Purkinje cell (primary cell): ENCODE measurements at places on chromosomes 12 and 14. TPM values are rescaled to one million over a fixed set of nuclear protein-coding genes. Genes with fewer than 3 reads are reported as not detected.

BDKRB2 gene
- not detected in 2 replicates for polyA plus RNA-seq

GALNT4 gene
- 0.08 and 0.50 TPM in 2 replicates for polyA plus RNA-seq

FOXN4 gene
- polyA plus RNA-seq: 0.40 TPM in 1 of 2 replicates, not detected in the other

PRR13 gene
- polyA plus RNA-seq: 89.8 and 98.6 TPM in 2 replicates

TSPAN19 gene
- polyA plus RNA-seq: 5.3 and 9.8 TPM in 2 replicates

ACVRL1 gene
- not detected in 2 replicates for polyA plus RNA-seq

RND1 gene
- polyA plus RNA-seq: 1.6 and 3.0 TPM in 2 replicates

GPR135 gene
- 0.69 and 2.2 TPM in 2 replicates for polyA plus RNA-seq

AGAP2 gene
- 0.48 and 1.8 TPM in 2 replicates for polyA plus RNA-seq

DYNLL1 gene
- 1,021 and 1,881 TPM in 2 replicates for polyA plus RNA-seq

ZFYVE1 gene
- 3.9 and 4.8 TPM in 2 replicates for polyA plus RNA-seq

ADGRD1 gene
- polyA plus RNA-seq: 12.0 and 15.4 TPM in 2 replicates

OR10G3 gene
- polyA plus RNA-seq: not detected in 2 replicates

ACOT2 gene
- 24.2 and 26.4 TPM in 2 replicates for polyA plus RNA-seq

ACOT4 gene
- 0.13 and 0.83 TPM in 2 replicates for polyA plus RNA-seq

C14orf39 gene
- not detected in 2 replicates for polyA plus RNA-seq

RAB2B gene
- 19.2 and 34.4 TPM in 2 replicates for polyA plus RNA-seq

ZC3H14 gene
- 45.2 and 53.3 TPM in 2 replicates for polyA plus RNA-seq

ANKS1B gene
- 104 and 116 TPM in 2 replicates for polyA plus RNA-seq

SDR9C7 gene
- 0.54 TPM in 1 of 2 replicates, not detected in the other for polyA plus RNA-seq

DDX23 gene
- 7.4 and 11.5 TPM in 2 replicates for polyA plus RNA-seq

NPAS3 gene
- polyA plus RNA-seq: 14.6 and 15.9 TPM in 2 replicates

OTX2 gene
- polyA plus RNA-seq: not detected in 2 replicates

ALDH2 gene
- polyA plus RNA-seq: 31.5 and 43.6 TPM in 2 replicates

PRB2 gene
- not detected in 2 replicates for polyA plus RNA-seq

CLEC4E gene
- polyA plus RNA-seq: not detected in 2 replicates

FAM186B gene
- 0.24 TPM in 1 of 2 replicates, not detected in the other for polyA plus RNA-seq

CCDC63 gene
- not detected in 2 replicates for polyA plus RNA-seq

GALNT6 gene
- not detected in 2 replicates for polyA plus RNA-seq

FAM181A gene
- not detected in 2 replicates for polyA plus RNA-seq

IAPP gene
- not detected in 2 replicates for polyA plus RNA-seq

CLEC1A gene
- 0.24 TPM in 1 of 2 replicates, not detected in the other for polyA plus RNA-seq

GALNT16 gene
- polyA plus RNA-seq: 9.8 and 23.2 TPM in 2 replicates

VASH1 gene
- polyA plus RNA-seq: 0.14 and 0.44 TPM in 2 replicates

KRT85 gene
- polyA plus RNA-seq: not detected in 2 replicates

FOXG1 gene
- polyA plus RNA-seq: 6.2 TPM in 1 of 2 replicates, not detected in the other

NKX2-1 gene
- polyA plus RNA-seq: not detected in 2 replicates

IL23A gene
- not detected in 2 replicates for polyA plus RNA-seq

ADCK1 gene
- polyA plus RNA-seq: 7.1 and 8.1 TPM in 2 replicates

OR6C3 gene
- polyA plus RNA-seq: not detected in 2 replicates

RHOJ gene
- polyA plus RNA-seq: 2.0 and 7.8 TPM in 2 replicates

NR1H4 gene
- polyA plus RNA-seq: not detected in 2 replicates

OR11G2 gene
- 0.10 TPM in 1 of 2 replicates, not detected in the other for polyA plus RNA-seq

BIN2 gene
- not detected in 2 replicates for polyA plus RNA-seq

HOXC9 gene
- polyA plus RNA-seq: not detected in 2 replicates

MSRB3 gene
- polyA plus RNA-seq: 8.8 and 9.2 TPM in 2 replicates

KRT79 gene
- polyA plus RNA-seq: 0.81 TPM in 1 of 2 replicates, not detected in the other

BTG1 gene
- polyA plus RNA-seq: 2.4 and 3.9 TPM in 2 replicates

TRPV4 gene
- not detected in 2 replicates for polyA plus RNA-seq

FLRT2 gene
- 0.14 and 4.9 TPM in 2 replicates for polyA plus RNA-seq

PLEKHH1 gene
- 3.3 and 4.6 TPM in 2 replicates for polyA plus RNA-seq

NFE2 gene
- not detected in 2 replicates for polyA plus RNA-seq

CLEC4C gene
- polyA plus RNA-seq: not detected in 2 replicates

REC8 gene
- 6.9 and 12.6 TPM in 2 replicates for polyA plus RNA-seq

NOPCHAP1 gene
- 34.4 and 42.0 TPM in 2 replicates for polyA plus RNA-seq
